ENCODE measurements at places on chromosomes 6 and 20.

GRCh38 chr6:5958921-5959320, 47.8 kb downstream of the NRN1 start:
- no peak for DNase-seq

- no peak for DNase-seq
Measured at GRCh38 chr20:11051136-11051535, 377.3 kb upstream of the JAG1 start.

DNA sequence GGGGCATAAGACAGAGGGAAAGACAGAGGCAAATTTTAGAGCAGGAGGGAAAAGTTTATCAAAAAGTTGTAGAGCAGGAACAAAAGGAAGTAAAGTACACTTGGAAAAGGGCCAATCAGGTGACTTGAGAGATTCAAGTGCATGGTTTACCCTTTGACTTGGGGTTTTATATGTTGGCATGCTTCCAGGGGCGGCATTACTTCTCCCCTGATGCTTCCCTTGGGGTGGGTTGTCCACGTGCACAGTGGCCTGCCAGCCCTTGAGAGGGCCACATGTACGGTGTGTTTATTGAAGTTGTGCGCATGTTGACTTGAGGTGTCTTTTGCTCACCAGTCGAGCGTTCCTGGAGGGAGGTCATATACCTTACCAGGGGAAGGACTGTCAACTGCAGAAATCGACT, 259.5 kb upstream of the JARID2 start:
- no peak for DNase-seq

DNA sequence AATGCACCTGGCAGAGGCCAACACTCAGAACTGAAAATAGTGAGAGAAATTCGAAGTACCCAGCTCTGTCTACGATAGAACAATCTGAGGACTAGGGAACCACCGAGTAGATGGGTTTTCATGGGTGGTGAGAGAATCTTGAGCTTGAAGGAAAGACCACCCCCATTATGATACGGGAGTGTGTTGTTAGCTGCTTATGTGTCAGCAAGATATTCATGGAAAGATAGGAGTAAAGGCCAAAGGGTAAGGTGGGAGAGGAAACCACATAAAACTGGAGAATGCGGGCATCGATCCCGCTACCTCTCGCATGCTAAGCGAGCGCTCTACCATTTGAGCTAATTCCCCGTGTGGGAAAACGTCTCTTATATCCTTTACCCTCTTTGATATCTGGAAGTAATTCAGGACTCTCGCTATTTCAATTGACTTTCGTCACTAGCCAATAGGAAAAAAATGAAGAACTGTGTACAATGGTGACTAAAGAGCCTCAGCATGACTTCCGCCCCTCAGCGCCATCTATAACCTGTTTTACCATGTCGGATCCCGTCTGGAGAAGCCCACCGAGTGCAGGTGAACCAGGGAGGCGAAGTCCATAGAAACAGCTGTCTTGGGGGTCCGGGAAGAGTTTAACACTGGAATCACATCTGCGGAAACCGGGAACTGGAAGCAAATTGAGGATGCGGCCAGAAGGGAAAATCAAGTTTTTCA, 25.0 kb upstream of the ABT1 start:
- peak; percentile 86 for DNase-seq

DNA sequence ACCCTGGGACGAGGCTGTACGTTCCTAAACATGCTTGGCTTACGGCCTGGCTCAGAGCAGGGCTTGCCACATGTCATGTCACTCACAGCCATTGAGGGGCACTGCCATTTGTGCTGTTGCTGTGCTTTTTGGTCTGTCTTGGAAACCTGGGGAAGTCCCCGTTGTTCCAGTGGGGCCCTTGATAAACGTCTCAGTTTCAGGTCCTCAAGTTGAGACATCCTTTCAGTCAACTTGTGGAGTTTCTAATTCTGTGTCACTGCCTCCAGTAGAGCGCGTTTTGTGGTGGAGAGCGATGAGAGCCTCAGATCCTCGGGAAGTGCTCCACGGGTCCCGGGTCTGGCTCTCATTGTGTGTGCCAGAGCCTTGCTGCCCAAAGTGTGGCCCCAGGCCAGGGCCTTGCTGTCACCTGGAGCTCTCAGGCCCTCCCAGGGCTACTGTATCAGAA, 43.0 kb upstream of the CCR6 start:
- no peak for DNase-seq

GRCh38 chr6:143902827-143903226, 38.6 kb downstream of the ZC2HC1B start:
- DNase-seq = no peak

DNA sequence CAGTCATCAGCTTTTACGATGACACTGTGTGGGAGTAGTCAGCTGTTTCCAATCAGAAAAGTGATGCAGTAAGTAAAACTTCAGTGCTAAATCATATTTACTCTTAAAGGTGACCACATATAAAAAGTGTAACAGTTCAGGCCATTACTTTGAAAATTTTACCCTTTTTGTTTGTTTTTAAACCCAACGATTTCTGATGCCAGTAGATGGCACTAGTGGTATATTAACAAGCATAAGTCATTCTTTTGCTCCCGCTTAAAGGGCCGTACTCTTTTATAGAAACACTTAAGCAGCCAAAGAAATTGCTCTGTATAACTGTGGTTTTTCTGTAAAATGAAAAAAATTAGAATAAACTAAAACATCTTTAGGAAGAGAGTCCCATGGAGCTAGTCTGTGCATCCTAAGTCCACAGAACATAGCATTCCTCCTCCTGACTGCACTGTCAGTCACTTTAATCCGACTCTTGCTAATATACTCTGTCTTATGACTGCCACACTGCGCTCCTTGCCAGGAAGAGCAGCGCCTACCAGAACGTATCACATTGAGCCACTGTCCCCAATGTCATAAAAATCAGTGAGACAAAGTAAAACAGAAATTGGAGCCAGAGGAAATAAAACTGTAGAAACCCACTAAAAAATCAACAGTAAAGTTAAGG, 25.0 kb downstream of the HEBP2 start:
- peak; percentile 45 for DNase-seq

- DNase-seq = no peak
Measured at GRCh38 chr6:76612954-76613353, 540.5 kb upstream of the IMPG1 start.

- DNase-seq = no peak
Measured at GRCh38 chr20:40080041-40080652, 608.9 kb downstream of the MAFB start.

- DNase-seq = no peak
Measured at GRCh38 chr6:20575125-20575524, 40.9 kb downstream of the CDKAL1 start.

DNA sequence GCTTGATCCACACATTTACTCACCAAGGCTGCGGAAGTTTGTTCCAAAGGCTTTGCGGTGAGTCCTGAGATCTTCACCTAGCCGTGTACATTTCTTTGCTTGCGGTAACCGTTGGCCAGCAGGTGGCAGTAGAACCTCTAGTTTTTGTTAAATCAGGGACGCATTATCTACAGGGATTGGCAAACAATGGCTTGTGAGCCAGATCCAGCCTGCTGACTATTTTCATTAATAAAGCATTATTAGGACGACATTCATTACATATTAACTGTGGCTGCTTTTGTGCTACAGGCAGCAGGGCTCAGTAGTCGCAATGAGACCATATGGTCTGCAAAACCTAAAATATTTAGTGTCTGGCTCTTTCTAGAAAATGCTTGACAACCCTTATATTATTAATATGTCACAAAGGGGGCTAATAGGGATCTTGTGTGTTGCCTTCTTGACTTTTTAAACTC, 174.1 kb downstream of the DOK5 start:
- peak; percentile 53 for DNase-seq

DNA sequence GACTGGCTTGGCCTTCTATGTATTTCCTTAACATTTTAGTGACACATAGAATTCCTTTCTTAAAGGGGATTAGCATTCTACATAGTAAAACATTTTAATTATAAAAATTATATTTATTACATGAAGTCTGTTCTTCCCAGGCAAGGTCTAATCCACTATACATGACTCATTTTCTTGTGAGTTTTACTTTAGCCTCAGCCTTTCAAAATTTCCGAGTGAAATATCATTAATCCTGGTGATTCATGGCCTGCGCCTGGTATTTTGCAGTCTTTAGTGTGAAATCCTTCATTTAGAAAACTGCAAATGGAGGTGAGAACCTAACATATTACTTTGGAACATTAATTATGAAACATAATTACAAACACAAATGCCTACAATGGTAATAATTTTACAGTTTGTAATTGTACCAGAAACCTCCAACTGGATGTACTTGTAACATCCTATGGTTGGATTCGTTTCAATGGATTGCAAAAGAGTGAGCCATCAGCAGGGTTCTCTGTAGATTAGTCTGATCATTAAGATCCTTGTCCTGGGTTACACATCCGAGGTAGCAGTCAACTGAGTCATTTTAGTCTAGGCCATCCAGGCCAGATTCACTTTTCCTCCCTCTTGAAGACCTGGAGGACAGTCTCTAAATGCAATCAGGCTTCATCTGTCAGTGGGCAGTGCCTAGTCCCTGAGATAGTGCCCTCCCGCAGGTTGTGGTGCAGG, 272.0 kb downstream of the PACRG start:
- peak; percentile 92 for DNase-seq

GRCh38 chr6:132750455-132751248, 7.1 kb downstream of the VNN2 start:
- no peak for DNase-seq

GRCh38 chr20:11791835-11792567, 125.7 kb upstream of the BTBD3 start:
- DNase-seq = no peak

GRCh38 chr6:29831776-29832175, 4.2 kb downstream of the HLA-G start:
- DNase-seq = no peak

DNA sequence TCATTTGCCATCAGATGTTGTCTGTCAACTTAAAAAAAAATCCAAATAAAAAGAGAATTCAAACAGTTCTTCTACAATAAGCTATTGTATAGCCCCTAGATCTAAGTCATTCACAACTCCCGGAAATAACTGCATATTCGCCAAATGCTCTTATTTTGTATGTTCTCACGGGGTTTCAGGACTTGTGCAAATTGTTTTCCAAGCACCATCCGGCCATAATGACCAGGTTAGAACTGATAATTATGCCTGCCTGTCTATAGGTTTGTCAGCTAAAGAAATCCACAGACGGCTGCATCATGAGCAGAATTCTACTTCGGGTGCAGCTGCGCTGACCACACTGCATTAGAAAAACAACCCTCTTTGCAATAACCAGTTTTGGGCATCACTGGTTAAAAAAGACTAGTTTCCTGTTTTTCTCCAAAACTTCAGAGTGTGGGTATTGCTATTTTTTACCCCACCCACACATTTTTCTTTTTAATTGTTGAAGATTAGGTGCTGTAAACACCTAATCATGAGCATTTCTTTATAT, 87.7 kb downstream of the HIVEP2 start:
- no peak for DNase-seq

DNA sequence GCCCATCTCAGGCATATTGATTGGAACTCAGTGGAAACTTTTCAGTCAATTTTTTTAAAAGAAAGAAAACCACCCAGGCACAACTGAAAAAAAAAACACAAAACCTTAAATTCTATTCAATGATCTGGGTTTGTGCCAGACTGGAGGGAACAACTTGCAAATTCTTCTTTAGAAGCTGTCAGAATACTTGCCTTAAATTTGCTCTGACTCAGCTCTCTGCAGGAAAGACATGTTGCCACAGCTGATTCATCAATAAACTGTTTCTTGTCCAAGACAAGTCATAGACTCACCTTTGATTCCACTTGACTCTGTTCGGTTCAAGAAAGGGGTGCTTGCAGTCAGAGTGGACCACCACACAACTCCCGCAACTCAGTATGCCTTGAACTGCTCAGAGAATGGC, 117.8 kb upstream of the F13A1 start:
- DNase-seq = no peak

DNA sequence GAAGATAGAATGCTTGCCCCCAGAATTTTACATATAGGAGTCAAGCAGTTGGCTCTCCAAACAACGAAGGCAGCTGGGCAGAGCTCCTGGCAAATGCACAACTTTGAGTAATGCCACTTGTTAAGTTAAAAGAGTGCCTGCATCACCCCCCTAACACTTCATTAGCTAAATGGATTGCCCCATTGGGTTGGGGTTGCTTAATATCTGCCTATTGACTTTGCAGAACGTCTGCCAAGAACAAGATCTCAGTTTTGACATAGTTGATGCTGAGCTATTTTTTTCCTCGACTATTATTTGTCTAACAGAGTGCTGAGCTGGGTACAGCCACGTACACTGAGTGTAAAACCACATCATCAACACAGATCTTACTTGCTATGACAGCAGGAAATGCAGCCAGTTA, 12.1 kb downstream of the ANKRD60 start:
- no peak for DNase-seq

DNA sequence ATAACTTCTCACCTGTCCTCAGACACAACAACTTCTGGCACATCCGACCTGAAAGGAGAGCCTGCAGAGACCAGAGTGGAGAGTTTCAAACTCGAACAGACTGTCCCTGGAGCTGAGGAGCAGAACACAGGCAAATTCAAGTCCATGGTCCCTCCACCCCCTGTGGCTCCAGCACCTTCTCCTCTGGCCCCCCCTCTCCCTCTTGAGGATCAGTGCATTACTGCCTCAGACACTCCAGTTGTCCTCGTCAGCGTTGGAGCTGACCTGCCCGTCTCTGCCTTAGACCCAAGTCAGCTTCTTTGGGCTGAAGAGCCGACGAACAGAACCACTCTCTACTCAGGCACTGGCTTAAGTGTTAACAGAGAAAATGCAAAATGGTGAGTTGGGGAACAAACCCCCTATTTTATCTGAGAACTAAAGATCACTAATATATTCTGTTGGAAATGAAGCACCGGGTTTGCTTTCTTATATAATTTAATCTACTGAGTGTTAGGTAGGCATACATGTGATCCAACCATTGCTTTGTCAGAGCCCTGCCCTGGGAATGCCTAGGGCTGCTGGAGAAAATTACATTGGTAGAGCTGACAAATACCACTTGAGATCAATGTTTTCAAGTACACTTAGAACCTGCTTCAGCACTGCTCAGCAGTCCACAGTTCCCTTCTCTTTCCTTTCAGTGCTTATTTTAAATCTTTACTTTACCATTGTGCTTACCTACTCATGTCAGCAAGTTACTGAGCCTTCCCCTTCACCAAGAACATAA, 77.5 kb upstream of the LTV1 start:
- DNase-seq = no peak

- DNase-seq = no peak
Measured at GRCh38 chr20:54356801-54357200, 118.6 kb upstream of the DOK5 start.

- DNase-seq = no peak
Measured at GRCh38 chr20:62244644-62245108, 6.4 kb downstream of the OSBPL2 start.

DNA sequence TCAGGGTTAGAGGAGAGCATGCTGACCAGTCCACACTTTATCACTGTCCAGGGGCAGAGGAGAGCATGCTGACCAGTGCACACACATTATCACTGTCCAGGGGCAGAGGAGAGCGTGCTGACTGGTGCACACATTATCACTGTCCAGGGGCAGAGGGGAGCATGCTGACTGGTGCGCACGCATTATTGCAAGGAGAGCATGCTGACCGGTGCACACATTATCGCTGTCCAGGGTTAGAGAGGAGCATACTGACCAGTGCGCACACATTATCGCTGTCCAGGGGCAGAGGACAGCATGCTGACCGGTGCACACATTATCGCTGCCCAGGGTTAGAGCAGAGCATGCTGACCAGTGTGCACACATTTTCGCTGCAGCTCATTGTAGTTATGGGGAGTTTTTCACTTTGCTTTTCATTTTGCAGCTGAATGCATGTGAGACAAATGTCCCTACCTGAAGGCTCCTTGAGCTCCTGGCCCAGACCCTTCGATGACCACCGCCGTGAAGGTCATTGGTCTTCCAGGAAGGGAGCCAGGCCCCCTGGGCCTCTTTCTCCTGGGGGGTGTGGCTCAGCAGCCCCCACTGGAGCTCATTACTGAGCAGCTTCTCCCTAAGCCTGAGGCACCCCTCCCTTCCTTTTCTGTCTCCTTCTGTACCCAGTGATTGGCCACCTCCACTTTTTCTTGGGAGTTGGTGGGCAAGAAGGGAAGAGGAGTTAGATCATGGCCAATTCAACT, 178.8 kb upstream of the AFDN start:
- no peak for DNase-seq

All from astrocyte (in vitro differentiated cells and primary cell).